Spinal cord (tissue), 10 donors: ENCODE measurements at places on chromosomes 11 and 22. TPM values are rescaled to one million over a fixed set of nuclear protein-coding genes. Genes with fewer than 3 reads are reported as not detected.
A peak's percentile ranks its signal among the peaks of the same experiment; 100 is the strongest.

DNA sequence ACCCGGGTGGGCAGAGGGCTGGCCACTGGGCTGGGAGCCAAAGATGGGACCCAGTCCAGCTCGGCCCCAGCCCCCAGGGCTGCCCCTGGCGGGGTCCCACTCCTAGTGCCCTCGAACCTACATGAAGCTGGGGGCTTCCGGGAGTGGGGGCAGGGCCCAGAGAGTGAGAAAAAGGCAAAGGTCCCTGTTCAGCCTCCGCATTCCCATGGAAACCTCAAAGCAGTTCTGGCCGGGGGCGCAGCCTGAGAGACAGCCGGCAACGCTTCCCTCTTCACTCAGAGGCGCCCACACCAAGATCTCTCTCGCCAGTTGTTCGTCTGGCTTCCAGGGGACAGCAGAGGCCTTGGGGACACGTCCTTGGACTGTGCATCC, 22.4 kb upstream of the ARHGAP8 start:
- H3K27ac ChIP-seq = peak overlapping the region; percentile 72
- H3K36me3 ChIP-seq = peaks cover 77% of the 10 kb centered on the region
- no peak for DNase-seq
- H3K4me3 ChIP-seq = no peak overlapping the region
- peaks cover 29% of the 10 kb centered on the region for H3K4me1 ChIP-seq

DNA sequence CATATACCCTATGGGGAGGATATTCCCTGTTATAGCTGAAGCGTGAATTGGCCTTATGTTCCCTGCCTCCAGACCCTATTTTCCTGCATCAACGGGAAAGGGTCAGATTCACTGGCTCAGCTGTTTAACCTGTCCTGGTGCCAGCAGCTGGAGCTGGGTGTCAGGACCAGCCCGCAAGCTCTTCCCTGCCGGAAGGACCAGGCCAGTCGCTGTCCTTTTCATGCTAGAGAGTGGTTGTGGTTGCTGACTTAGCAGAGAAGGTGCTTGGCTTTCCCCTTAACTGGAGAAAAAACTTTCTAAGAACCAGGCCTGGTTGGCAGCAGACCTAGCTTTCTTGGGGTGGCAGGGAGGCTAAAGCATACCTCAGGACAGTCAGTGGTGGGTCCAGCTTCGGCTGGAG, 5.2 kb upstream of the SREBF2 start:
- H3K27me3 ChIP-seq = no peaks in the 10 kb centered on the region
- no peak overlapping the region for H3K4me3 ChIP-seq
- H3K27ac ChIP-seq = no peak overlapping the region

DNA sequence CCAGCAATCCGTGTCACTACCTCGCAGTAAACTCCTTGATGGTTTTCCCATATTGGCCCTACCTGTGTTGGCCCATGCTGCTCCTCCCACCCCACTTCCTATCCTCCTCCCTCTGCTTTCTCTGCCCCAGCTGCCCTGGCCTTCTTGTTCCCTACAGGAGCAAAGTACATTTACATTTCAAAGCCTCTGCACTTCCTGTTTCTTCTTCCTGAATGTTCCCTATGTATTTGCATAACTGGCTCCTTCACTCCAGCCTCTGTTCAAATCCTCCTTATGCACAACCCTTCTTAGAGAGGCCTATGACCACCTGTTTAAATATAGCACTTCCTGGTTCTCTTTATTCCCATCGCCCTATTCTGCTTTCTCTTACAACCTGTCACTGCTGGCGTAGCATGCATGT, 62.2 kb downstream of the PARVA start:
- no peak overlapping the region for H3K27ac ChIP-seq
- no peaks in the 10 kb centered on the region for H3K36me3 ChIP-seq
- H3K27me3 ChIP-seq = no peaks in the 10 kb centered on the region
- DNase-seq = no peak
- no peak overlapping the region for H3K4me3 ChIP-seq
- no peaks in the 10 kb centered on the region for H3K4me1 ChIP-seq

KCNE3 gene
- 3.8 TPM for polyA plus RNA-seq

GRCh38 chr11:112121981-112122615, 35.4 kb downstream of the SDHD start:
- no peak overlapping the region for H3K27ac ChIP-seq
- no peaks in the 10 kb centered on the region for H3K36me3 ChIP-seq
- no peaks in the 10 kb centered on the region for H3K27me3 ChIP-seq
- no peaks in the 10 kb centered on the region for H3K4me1 ChIP-seq
- H3K4me3 ChIP-seq = no peak overlapping the region
- no peak for DNase-seq

SLC22A25 gene
- polyA plus RNA-seq = not detected

CSRP3 gene
- 1.1 TPM for polyA plus RNA-seq

GRCh38 chr11:108559904-108560303, 33.7 kb downstream of the EXPH5 start:
- no peaks in the 10 kb centered on the region for H3K27me3 ChIP-seq
- no peak overlapping the region for H3K27ac ChIP-seq
- H3K4me1 ChIP-seq = no peaks in the 10 kb centered on the region
- no peak overlapping the region for H3K4me3 ChIP-seq
- DNase-seq = no peak

DNA sequence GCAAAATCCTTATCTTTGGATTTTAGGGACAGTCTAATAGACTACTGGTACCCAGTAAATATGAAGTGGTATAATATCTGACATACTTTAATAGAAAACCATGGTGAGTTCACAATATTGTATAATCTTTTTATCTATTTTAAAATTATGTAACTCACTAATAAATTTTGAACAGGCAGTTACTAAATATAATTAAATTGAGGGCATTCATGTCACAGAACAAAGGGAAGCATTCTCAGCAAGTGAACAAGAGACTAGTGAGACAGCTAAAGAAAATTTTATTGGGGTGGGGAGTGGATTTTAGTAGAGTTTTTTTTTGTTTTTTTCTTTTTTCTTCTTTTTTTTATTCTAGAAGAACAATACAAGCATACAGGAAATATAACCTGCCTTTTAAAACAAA, 55.0 kb downstream of the DNAJC24 start:
- H3K27me3 ChIP-seq = no peaks in the 10 kb centered on the region
- no peaks in the 10 kb centered on the region for H3K4me1 ChIP-seq
- H3K36me3 ChIP-seq = no peaks in the 10 kb centered on the region
- no peak overlapping the region for H3K4me3 ChIP-seq
- DNase-seq = no peak

ABCG4 gene
- polyA plus RNA-seq = 11.8 TPM

DNA sequence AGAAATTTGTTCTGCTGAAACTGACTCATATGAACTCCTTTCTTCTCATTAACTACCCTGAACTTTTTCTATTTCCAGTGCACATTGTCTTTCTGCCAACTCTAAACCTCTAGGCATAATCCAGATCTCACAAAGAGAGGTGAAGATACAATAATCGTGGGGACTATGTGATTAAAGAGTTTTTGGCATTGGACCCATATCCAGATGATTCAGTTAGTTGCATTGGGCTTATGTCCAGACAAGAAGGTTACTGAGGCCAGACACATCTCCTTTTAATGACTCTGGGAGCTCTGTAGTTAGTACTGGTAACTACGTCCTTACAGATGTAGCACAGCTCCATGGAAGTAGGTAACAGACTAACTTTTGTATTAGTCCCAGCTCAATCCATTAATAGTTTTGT, 273.0 kb downstream of the CASP12 start:
- H3K4me3 ChIP-seq = no peak overlapping the region
- H3K27me3 ChIP-seq = no peaks in the 10 kb centered on the region
- no peak for DNase-seq
- H3K36me3 ChIP-seq = no peaks in the 10 kb centered on the region
- no peak overlapping the region for H3K27ac ChIP-seq
- no peaks in the 10 kb centered on the region for H3K4me1 ChIP-seq

- no peaks in the 10 kb centered on the region for H3K36me3 ChIP-seq
- no peak for DNase-seq
- no peak overlapping the region for H3K4me3 ChIP-seq
Measured at GRCh38 chr22:27347951-27348350, 453.6 kb downstream of the MN1 start.

GRCh38 chr11:92830377-92831155, 138.9 kb upstream of the MTNR1B start:
- no peaks in the 10 kb centered on the region for H3K27me3 ChIP-seq
- DNase-seq = peak; percentile 26
- H3K27ac ChIP-seq = no peak overlapping the region
- peaks cover 10% of the 10 kb centered on the region for H3K4me1 ChIP-seq
- no peak overlapping the region for H3K4me3 ChIP-seq

ARRB1 gene
- 42.5 TPM for polyA plus RNA-seq
